ENCODE measurements at places on chromosomes 11 and 22.

- DNase-seq, result no peak
These were observed 3.5 kb upstream of the GLB1L3 start for GRCh38 chr11:134272381-134273316.

DNA sequence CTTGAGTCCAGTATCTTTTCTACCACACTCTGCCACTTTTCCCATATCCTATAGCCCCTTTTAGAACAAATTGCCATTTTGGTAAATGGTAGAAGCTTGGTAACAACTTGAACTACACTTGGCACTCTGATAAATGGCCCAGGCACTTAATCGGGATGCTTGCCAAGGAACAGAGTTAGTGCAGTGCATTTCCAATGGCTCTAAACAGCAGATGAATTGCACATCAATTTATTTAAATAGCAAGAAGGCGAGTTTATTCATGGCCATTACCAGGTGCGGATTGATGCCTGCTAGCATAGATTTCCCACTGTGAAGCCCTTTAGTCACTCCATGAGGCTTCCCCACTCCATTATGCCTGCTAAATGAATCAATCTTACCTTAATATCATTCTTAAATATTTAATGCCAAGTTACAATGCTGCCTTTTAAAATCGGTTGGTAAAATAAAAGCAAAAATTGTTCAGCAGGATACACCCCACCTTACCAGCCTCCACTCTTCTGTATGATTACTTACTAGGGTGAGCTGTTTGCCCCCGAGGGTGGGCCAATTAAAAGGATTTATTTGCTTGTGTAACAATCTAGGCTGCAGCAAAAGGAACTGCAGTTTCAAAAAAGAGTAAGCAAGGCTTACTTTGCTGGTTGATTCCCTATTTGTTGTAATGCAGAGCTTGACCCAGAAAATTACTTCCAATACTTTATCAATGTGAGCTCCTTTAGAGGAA is 136.0 kb upstream of the ARHGAP42 start:
- no peak for DNase-seq

DNA sequence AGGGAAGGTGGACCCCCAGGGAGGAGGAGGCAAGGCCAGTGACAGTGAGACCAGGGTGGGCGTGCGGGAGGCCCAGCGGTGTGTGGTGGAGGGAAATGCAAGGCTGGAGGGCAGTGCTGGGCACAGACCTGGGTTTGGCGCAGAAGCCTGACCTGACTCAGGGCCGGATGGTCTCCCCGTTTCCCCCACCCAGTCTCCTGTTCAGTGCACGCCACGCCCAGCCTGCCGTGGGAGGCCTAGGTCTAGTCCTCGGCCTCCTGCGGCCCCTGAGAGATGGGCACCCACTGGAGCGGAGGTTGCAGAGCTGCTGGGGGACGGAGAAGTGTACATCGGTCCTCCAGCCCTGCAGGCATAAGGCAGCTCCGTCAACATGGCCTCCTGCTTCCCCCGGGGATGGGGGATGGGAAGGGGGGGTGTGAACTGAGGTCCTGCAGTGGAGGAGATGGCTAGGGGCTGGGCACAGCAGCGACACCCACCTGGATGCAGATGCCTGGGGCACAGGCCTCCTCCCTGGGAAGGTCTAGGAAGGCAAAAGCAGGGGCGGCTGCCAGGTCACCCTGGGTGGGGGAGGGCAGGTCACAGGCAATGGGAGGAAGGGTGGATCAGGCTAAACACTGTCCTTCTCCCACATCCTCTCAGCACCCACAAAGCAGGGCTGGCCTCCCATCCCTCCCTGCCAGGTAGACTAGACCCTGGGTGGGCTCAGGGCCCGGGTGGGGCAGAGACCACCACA is 15.9 kb downstream of the IL17REL start:
- no peak for DNase-seq

DNA sequence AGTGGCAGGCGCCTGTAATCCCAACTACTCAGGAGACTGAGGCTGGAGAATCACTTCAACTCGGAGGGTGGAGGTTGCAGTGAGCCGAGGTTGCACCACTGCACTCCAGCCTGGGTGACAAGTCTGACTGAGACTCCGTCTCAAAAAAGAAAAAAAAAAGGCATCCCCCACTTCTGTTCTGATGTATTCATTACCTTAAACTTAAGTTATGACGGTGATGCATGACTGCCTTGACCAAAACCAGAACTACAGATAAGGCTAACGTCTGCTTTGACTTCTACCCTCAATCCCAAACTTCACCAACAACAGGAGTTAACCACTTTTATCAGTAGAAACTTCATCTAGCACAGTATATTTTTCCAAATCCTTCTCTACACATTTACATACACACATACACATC is 9.9 kb downstream of the HTR3A start:
- DNase-seq, result no peak

DNA sequence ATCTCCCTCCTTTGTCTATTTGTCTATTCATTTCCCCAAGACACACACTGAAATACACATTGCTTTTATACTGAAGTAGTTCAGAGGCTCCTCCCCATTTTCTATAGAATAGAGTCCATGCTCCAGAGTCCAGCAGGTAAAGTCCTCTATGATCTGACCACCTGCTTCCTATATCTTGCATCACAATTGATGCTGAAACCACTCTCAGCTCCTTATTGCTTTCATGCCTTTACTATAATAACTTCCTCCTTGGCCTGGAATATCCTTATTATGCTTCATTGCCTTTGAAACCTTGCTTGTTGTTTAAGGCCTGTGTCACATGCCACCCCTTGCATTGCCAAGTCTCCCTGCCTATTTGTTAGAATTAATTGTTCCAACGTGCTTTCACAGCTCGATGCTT is 12.6 kb downstream of the OR6Q1 start:
- DNase-seq, result no peak

DNA sequence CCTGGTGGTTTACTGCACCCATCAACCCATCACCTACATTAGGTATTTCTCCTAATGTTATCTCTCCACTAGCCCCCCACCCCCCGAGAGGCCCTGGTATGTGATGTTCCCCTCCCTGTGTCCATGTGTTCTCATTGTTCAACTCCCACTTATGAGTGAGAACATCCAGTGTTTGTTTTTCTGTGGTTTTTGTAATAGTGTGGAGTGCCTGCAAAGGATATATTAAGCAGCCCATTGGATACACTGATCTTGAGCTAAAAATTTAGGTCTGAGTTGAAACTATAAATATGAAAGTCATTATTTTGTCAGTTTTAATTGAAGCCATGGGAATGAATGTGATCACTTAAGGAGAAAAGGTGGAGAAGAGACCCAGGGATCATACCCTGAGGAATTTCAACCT is 23.0 kb downstream of the MRPL48 start:
- no peak for DNase-seq

- DNase-seq, result no peak
These were observed 70.7 kb upstream of the CD82 start for GRCh38 chr11:44494785-44495184.

DNA sequence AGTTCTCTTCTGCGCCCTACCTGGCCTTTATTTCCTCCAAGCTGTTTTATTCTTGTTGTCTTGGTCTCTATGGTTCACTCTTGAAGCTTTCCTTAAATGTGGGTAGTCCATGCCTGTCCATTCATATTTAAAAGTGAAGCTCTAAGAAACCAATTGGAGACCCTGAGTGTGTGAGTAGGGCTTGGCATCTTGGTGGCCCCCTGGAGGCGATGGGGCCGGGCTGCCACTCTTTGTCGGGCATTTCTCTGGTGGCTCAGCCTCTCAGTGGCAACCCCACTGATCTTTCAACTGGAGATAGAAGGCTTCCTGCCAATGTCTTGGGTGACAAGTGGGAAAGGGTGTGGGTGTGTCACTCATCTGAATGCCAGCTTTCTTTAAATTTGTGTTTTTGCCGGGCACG is 9.1 kb downstream of the TRPT1 start:
- DNase-seq, result no peak

DNA sequence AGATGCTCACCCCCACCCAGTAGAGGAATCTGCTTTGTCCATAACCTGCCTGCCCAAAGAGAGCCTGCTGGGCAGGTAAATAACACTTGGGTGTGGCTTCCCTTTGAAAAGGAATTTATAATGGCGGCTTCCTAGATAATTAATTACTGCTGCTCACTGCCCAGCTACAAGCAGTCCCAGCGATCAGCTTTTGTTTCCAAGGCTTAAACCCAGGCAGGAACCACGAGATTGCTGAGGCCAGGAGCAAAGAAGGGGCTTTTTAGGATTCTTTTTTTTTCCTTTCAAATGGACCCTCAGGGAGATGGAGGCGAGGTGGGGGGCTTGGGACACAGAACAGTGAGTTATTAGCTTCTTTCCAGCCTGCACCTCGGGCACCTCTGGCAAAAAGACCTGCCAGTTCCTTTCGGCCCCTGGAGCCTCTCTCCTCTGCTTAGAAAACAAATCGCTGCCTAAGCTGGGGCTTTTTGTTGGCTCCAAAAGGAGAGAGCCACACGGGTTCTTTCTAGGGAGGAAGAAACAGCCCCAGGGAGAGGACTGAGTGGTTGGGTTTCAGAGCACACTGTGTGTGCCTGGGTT is 107.2 kb downstream of the TSPAN18 start:
- DNase-seq, result no peak

DNA sequence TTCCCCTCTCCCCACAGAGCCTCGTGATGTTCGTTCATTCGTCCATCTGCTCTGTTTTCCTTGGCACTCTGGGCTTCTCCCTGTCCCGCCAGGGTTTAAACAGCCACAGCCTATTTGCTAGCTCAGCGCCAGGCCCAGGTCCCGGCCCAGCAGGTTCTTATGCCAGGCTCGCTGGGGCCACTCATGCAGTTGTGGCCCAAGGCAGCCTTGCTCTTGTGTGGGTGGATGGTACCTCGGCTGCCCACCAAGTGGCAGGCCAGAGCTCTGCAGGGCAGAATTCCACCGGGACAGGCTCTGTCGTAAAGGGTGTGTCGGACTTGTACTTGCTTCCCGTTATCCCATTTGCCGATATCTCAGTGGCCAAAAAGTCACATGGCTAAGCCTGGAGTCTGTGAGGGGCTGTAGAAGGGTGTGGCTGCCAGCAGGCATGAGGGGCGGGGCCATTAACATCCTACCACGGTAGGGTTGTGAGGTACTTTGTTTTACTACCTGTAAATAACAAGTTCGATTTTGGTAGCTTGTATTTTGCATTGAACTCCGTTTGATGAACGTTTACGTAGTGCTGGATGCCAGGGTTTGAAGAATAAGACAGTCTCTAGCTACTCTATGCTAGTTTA is 7.9 kb downstream of the FAM118A start:
- DNase-seq, result peak; percentile 76

- no peak for DNase-seq
These were observed 546.8 kb downstream of the ETS1 start for GRCh38 chr11:128040603-128041002.
